Dermis microvascular lymphatic vessel endothelial cell (primary cell): ENCODE measurements at places on chromosomes 7 and 10.
A peak's percentile ranks its signal among the peaks of the same experiment; 100 is the strongest.

DNA sequence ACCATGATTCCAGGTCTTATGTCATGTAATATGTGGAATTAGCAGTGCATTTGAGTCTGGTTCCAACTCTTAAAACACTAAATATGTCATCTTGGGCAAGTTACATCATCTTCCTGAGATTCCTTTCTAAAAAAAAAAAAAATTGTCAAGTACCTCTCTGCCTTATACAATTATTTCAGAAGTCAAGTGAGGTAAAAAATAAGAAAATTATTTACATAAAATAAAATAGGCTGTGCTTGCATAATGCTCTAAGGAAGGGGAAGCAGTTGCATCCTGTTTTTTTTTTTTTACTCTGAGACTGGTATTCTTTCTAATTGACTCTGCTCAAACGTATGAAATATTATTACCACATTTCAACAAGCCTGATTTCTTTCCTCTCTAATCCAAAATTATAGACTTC lies 55.1 kb upstream of the SEMA3A start:
- peak; percentile 12 for DNase-seq

DNA sequence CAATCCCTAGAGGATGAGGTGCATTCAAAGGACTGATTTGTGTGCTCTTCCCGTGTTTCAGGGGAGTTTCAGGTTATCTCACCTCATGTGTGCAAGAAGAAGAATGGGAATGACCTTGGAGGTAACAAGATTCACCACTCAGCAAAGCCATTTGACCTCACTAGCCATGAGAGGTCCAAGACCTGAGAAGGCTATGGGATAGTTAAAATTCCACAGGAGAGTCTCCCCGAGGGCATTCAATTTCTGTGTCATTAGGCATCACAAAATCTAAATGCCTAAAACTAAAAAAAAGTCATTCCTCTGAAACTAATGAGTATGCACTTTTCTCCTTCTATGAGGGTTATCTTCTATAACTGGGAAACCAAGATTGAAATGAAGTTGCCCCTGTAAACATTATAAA lies 433.4 kb downstream of the KCNMA1 start:
- no peak for DNase-seq

GRCh38 chr7:42939457-42940240 lies 7.5 kb downstream of the MRPL32 start:
- no peak for DNase-seq

DNA sequence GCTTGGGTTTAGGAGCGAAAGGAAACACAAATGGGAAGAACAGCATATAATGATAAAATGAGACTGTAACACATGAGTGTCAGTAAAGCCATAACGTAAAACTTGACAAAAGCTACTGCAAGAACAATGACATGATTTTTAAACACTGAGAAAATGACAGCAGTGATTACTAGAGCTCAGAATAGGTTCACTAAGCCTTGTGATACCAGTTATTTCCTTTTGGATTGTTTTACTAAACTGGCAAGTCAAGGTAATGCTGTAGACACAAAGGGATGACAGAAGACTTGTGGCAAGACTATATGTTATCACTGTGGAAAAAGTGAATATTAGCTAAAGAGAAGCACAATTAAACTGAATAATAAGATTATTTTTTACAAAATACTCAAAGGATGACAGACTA lies 12.7 kb downstream of the NCOA4 start:
- peak; percentile 34 for DNase-seq

GRCh38 chr7:133549633-133550032 lies 296.8 kb downstream of the EXOC4 start:
- no peak for DNase-seq

- DNase-seq: no peak
Observed at GRCh38 chr7:102889851-102890250, 22.9 kb upstream of the LRRC17 start.
